Hepatocyte (in vitro differentiated cells): ENCODE measurements at places on chromosomes 2 and 18. TPM values are rescaled to one million over a fixed set of nuclear protein-coding genes. Genes with fewer than 3 reads are reported as not detected.

Gene CELF4
- 1.3 and 3.2 TPM in 2 replicates for total RNA-seq

- no peak for DNase-seq
- no peak overlapping the region for H3K27ac ChIP-seq
- H3K4me3 ChIP-seq, result no peak overlapping the region
- no peaks in the 10 kb centered on the region for H3K27me3 ChIP-seq
- no peaks in the 10 kb centered on the region for H3K36me3 ChIP-seq
These were observed 100.3 kb downstream of the GREB1L start for GRCh38 chr18:21342372-21342771.

DNA sequence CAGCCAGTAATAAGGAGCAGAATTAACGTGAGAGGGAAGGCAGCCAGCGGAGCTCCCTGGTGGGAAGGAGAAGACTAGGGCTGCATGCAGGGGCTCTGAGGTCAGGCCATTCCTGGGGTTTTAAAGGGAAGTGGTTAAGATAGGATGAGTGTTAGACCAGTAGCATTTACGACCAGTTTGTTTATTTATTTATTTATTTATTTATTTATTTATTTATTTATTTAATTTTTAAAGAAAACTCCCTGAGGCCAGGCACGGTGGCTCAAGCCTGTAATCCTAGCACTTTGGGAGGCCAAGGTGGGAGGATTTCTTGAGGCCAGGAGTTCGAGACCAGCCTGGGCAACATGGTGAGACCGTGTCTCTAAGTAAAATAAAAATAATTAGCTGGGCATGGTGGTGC is 152.8 kb downstream of the FHOD3 start:
- no peak for DNase-seq
- H3K36me3 ChIP-seq, result no peaks in the 10 kb centered on the region
- no peak overlapping the region for H3K27ac ChIP-seq
- H3K4me3 ChIP-seq, result no peak overlapping the region

Gene SCN2A
- total RNA-seq, result 2.9 and 5.3 TPM in 2 replicates

DNA sequence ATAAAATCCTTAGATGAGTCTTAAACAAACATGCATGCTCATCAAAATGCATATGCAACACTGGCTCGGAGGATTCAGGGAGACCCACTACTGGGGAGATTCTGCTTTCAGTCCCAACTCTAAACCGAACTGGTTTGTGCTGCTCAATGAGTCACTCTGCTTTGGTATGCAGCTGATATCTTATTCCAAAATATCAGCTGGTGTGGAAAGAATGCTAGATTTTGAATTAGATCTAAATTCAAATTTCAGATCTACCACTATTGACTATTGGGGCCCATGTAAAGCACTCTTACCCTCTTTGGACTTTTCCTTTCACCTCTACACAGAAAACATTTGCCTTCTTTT is 39.2 kb upstream of the TTN start:
- H3K27me3 ChIP-seq, result no peaks in the 10 kb centered on the region
- H3K27ac ChIP-seq, result no peak overlapping the region
- no peaks in the 10 kb centered on the region for H3K4me1 ChIP-seq
- no peak overlapping the region for H3K4me3 ChIP-seq
- no peak for DNase-seq

GRCh38 chr2:31413862-31414550 is 536 bp downstream of the XDH start:
- DNase-seq, result no peak
- no peak overlapping the region for H3K4me3 ChIP-seq
- H3K27me3 ChIP-seq, result no peaks in the 10 kb centered on the region
- peak overlapping the region; percentile 72 for H3K27ac ChIP-seq

DNA sequence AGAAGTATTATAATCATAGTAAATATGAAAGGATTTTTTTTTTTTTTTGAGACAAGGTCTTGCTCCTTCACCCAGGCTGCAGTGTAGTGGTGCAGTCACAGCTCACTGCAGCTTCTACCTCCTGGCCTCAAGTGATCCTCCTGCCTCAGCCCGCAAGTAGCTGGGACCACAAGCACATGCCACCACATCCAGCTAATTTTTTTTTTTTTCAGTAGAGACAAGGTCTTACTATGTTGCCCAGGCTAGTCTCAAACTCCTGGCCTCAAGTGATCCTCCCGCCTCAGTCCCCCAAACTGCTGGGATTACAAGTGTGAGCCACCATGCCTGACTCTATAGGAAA is 301.6 kb upstream of the STON1 start:
- no peaks in the 10 kb centered on the region for H3K4me1 ChIP-seq
- H3K36me3 ChIP-seq, result no peaks in the 10 kb centered on the region
- no peaks in the 10 kb centered on the region for H3K27me3 ChIP-seq
- no peak for DNase-seq
